ENCODE measurements at places on chromosomes 12 and 14.

GRCh38 chr12:88925454-88925853 lies 345.2 kb upstream of the KITLG start:
- DNase-seq: no peak

- DNase-seq: no peak
Measured at GRCh38 chr12:42002563-42002962, 142.1 kb downstream of the GXYLT1 start.

DNA sequence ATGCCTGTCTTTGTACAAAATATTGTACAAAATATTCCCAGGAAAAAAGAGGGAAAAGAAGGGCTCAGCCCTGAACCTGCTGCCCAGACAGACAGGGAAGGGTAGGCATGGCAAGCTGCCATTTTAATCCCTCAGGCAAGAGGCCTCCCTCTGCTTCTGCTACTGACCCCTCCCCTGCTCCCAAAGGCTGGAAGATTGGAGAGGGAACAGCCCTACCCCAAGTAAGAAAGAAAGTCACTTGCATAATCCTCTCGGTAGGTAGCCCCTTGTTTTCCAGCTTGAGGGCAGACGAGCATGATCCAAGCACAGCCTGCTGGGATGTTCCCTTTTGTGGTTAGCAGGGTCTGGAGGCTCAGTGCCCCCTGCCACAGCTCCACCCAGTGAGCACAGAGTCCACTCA lies 20.7 kb downstream of the ADCY6 start:
- no peak for DNase-seq

GRCh38 chr14:51208982-51209381 lies 31.1 kb upstream of the TMX1 start:
- peak; percentile 88 for DNase-seq

GRCh38 chr14:70700955-70701585 lies 59.4 kb downstream of the TTC9 start:
- no peak for DNase-seq

GRCh38 chr12:45509187-45509586 lies 220.3 kb upstream of the ARID2 start:
- DNase-seq: no peak

GRCh38 chr14:94823556-94824341 lies 53.8 kb upstream of the GSC start:
- DNase-seq: no peak

DNA sequence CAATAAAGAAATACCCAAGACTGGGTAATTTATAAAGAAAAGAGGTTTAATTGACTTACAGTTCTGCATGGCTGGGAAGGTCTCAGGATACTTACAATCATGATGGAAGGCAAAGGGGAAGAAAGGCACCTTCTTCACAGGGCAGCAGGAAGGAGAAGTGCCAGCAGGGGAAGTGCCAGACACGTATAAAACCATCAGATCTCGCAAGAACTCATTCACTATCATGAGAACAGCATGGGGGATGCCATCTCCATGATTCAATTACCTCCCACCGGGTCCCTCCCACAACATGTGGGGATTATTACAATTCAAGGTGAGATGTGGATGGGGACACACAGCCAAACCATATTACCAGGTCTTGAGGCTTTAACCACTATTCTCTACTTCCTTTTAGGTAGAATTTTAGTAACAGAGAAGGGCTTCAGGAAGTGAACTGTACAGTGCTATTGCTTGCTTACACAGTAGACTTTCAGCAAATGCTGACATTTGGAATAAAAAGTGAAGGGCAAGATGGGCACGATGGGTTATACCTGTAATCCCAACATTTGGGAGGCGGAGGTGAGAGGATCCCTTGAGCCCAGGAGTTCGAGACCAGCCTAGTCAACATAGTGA lies 40.8 kb upstream of the OR4E1 start:
- DNase-seq: no peak

DNA sequence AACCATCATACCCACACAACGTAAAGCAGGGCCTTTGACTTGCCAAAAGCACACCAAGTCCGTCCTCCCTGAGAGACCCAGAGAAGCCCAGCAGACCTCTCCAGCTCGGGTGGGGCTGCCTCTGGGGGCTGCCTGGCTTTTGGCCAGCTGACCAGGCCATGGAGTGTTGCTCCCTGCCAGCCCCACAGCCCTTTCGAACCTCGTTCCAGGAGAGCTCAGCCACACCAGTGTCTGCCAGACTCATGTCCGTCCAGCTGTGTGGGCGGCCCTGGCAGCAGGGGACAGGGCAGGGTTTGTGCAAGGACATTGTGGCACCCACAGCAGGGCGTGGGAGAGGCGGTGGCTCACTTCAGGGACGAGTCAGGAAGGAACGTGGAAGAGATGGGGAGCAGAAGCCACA lies 22.6 kb upstream of the IRF2BPL start:
- DNase-seq: no peak
